ENCODE measurements at places on chromosomes 3 and 15.

- DNase-seq = no peak
These were observed 21.6 kb downstream of the SEMA7A start for GRCh38 chr15:74412159-74412558.

DNA sequence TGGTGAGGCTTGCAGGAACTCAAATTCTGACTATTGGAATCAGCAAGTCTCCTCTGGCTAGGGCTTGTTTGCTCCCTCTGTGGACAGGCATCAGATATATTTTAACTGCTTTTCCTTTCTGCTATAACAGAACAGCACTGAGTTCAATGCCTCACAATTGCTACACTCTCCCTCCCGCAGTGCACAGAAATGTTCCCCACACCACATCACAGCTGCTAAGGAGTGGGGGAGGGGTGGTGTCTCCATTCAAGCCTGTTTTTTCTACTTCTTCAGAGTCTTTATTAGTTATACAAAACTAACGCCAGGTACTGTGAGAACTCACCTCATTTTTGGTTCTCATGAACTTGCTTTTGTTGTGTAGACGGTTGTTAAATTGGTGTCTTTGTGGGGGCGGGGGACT lies 68.5 kb downstream of the BCHE start:
- no peak for DNase-seq

DNA sequence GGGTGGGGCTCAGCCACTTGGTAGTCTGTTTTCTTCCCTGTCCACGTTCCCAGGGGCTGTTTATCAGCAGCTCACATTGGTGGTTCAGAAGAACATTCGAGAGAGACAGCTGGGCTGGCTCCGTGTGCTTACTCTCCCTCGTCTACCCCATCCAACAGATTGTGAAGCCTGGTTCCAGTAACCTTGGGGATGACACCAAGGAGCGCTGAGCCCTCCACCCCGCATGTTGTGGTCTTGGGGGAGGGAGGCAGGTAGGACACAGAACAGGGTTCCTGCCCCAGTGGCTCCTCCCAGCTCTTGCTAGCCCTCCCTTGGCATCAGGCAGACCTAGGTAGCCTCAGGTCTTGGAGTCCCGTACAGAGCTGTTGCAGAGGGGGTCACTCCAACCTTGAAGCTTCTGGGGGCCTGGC lies 33.1 kb downstream of the KLF13 start:
- no peak for DNase-seq

- no peak for DNase-seq
These were observed 63.3 kb upstream of the RGMA start for GRCh38 chr15:93152360-93152759.
